NCI-H187 (cell line): ENCODE measurements at places on chromosomes 1 and 21.

- DNase-seq = no peak
Observed at GRCh38 chr1:193762236-193762635, 575.8 kb upstream of the B3GALT2 start.

- no peak for DNase-seq
Observed at GRCh38 chr1:20114021-20114648, 5.2 kb downstream of the PLA2G2D start.

DNA sequence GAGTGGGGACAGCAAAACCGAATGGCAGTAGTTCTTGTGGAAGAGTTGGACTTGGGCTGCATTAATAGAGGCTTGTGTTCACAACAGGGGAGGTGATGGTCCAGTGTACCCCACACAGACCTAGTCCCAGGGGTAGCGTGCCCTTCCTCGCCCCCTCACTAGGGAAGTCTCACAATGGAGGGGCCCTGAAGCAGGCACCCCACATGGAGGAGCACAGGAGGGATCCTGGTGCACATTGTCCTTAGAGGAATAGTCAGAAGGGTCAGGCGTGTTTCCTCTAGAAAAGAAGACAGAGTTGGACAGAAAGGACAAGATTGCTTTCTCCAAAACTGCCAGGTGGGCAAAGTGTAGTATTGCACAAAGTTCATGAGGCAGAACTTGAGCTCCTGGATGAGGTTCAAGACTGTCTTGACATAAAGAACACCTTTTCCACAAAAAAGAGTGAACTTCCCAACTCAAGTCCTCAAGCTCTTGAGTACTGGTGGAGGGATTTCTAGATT, 23.3 kb downstream of the ETNK2 start:
- no peak for DNase-seq

- DNase-seq = peak; percentile 63
Observed at GRCh38 chr1:166040202-166040997, 126.4 kb downstream of the FAM78B start.

- DNase-seq = no peak
Observed at GRCh38 chr21:45033791-45034555, 40.4 kb upstream of the ADARB1 start.

- DNase-seq = no peak
Observed at GRCh38 chr21:45403825-45404729, 888 bp upstream of the COL18A1 start.

GRCh38 chr21:45516671-45517151, 25.5 kb downstream of the SLC19A1 start:
- DNase-seq = no peak

DNA sequence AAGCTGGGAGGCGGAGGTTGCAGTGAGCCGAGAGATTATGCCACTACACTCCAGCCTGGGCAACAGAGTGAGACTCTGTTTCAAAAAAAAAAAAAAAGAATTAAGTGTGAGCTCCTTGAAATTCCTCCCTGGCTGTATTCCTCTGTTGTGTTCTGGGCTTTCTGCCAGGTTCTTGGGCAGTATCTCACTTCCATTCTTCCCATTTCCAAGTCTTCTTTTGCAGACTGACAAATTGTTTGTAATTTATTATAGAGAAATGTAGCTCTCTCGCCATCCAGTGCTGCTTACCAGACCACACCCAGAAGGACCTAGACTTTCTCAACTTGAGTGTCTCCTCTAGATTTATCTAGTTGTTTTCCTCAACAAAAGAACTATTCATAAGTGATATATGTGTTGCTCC, 105.0 kb upstream of the ADGRL2 start:
- DNase-seq = no peak
